ENCODE measurements at places on chromosomes 3 and 15.

GRCh38 chr3:192802957-192803899, 75.9 kb upstream of the FGF12 start:
- DNase-seq: peak; percentile 42

GRCh38 chr15:38299216-38299615, 46.6 kb downstream of the SPRED1 start:
- no peak for DNase-seq

DNA sequence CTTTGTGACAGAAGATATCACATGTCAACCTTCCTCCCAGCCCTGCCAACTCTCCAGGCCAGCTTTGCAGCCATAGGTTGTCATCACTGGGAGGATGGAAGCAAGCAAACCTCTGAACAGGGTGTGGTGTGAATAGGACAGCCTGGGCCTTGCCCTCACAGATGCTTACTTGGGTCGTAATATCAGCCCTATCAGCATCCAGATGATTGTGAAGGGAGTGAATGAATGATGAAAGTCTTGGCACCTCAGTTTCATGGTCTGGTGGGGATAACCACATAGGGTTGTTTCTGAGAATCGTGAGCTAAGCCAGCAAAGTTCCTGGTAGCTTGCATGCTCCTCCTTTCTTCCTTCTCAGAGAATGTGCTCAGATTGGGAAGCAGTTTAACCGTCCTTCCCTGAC, 55.1 kb upstream of the POLR2M start:
- DNase-seq: no peak

- DNase-seq: no peak
Measured at GRCh38 chr3:192801985-192802384, 74.6 kb upstream of the FGF12 start.

GRCh38 chr3:14413381-14414071, 11.1 kb downstream of the SLC6A6 start:
- DNase-seq: no peak

DNA sequence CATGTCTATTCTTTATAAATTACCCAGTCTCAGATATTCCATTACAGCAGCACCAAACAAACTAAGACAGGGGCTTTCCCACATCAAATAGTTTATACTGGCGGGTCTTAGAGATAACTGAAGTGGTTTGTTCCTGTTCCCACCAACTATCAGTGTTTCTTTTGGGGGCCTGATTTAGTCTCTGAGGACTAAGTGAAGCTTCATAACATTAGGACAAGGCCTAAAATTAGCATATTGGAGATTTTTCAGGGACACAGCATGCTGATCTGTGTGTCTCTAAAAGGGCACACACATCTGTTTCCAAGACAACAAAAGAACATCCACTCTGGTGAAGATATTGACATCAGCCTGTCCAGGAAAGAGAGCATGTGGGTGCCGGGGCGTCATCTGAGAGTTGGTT, 72.6 kb upstream of the SEMA6D start:
- DNase-seq: no peak
